ENCODE measurements at places on chromosomes 6 and 20.

- no peak for DNase-seq
These were observed 50.8 kb downstream of the UTRN start for GRCh38 chr6:144335914-144336313.

GRCh38 chr6:132892929-132893771, 78.8 kb downstream of the RPS12 start:
- DNase-seq, result no peak

- DNase-seq, result no peak
These were observed 133.6 kb downstream of the SYNE1 start for GRCh38 chr6:152503546-152503945.

DNA sequence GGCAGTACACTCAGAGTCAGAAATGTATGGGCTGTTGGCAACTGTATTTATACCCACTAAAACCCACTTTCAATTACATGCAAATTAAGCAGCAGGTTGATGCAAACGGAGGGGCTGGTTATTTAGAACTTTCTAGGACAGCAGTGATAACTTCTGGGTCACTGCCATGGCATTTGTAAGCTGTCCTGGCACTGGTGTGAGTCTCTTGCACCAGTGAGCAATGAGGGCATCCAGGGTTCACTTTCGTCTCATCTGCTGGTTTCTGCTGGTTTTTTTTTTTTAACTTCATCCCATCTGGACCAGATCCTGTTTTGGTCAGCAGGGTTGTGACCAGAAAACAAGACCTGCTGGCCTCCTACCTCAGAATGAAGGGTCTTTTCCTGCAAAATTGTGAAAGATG, 49.2 kb downstream of the CDH26 start:
- no peak for DNase-seq

- DNase-seq, result no peak
These were observed 12.2 kb upstream of the RSPH3 start for GRCh38 chr6:159012201-159012600.

GRCh38 chr6:150628908-150629307, 29.2 kb downstream of the PLEKHG1 start:
- DNase-seq, result no peak
